ENCODE measurements at places on chromosomes 5 and 9.

DNA sequence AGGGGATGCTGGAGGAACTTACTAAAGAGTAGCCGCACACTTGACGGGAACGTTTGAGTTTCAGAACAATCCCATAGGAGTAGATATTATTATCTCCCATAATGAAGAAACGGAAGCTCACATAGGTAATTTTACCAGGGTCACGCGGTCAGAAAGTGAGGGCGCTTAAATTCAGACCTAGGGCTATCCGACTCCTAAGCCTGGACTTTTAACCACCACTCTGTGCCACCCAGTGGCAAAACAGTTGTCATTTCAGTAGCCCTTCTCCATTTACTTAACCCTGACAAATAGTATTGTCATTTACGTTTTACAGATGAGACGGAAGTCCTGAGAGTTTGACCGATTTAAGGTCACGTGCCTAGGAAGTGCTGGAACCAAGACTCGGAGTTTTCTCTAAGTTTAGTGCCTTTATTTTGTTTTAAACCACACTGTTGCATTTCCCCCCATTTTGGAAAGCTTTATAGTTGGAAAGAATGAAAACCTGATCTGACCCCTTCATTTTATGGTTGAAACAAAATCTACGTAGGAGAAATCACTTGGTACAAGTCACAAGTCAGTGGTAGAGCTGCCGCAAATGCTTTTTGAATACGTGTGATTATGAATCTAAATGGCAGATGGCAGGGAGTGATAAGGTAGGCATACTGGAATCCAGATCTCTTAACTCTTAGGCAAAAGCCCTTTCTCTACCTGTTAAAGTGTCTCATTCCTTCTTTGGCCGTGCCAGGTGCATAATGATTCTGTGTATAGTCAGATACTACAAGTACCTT, 650 bp downstream of the MRRF start:
- DNase-seq = peak; percentile 52

DNA sequence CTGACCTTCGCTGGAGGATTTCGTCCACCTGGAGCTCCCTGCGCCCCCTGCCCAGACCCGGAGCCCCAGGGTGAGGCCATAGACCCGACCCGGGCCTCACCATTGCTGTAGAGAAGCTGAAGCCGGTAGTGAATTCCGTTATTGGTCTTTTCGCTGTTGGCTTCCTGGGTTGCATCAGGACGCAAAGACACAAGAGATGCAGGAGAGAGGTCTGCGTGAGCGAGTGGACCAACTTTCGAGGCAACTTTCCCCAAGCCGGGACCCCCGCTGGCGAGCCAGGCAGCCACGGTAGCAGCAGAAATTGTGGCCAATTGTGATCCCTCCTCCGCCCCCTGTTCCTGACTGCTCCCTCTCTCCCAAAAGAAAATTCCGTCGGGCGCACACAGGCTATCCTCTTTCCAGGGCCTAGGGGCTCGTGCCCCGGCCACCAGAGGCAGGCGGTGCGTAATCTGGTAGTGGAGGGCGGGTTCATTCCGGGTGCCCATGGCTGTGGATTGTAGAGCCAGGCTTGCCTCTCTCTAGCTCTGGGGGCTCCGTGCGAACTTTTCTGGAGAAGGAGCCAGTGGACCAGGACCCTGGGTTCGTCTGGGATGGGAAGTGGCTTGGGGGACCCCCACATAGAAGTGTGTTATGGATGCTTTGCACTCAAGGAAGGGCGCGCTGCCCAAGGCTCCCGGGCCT, 3.3 kb downstream of the EBF1 start:
- DNase-seq = no peak

DNA sequence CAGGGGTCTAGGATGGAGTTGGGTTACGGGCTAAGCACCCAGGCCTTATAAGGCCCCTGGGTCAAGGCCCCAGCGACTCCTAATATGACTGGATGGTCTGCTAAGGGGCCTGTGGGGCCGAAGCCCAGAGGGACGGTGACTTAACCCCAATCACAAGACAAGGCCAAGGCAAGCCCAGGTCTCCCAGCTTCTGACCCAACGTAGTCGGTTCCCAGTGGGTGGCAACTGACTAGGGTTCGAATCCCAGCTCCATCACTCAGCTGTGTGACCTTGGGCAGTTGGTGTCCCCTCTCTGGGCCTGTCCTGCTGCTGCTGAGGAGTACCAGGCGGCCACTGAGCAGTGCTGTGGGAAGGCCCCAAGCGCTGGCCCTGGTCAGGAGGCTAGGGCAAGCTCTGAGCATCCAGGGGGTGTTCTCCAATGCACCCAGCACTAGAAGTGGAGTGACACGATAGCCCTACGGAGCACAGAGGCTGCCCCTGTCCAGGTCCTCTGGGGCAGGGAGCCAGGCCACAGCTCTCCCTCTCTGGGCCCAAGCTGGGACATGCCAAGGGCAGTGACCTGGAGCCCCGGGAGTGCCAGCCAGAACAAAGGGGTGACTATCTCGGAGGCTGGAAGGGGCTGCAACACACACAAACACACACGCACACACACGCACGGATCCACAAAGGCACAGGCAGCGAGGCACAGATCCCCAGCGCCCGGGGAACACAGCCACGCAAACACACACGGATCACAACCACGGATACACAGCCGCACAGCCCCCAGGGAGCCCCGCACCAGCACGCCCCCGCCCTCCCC, 512 bp downstream of the AK1 start:
- no peak for DNase-seq

DNA sequence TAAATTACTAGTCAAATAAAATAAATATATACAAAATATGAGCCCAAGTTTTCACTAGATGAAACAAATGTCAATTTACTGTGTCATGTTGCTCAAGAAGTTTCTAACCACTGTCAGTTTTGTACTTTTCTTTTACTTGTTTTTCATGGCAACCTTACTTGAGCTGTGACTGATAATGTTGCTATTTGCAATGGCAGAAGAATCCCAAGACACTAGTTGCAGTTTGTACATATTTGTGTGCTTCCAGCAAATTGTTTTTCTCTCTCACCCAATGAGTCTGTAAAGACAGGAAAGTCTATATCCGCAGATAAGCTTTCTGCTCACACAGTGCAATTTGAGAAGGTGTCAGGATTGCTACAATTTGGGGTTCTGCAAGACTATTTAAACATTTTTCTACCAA, 338.6 kb upstream of the PCSK5 start:
- DNase-seq = no peak

GRCh38 chr5:63152871-63153270, 574.3 kb downstream of the LRRC70 start:
- DNase-seq = no peak

GRCh38 chr5:138568061-138568824, 7.0 kb downstream of the HSPA9 start:
- no peak for DNase-seq

DNA sequence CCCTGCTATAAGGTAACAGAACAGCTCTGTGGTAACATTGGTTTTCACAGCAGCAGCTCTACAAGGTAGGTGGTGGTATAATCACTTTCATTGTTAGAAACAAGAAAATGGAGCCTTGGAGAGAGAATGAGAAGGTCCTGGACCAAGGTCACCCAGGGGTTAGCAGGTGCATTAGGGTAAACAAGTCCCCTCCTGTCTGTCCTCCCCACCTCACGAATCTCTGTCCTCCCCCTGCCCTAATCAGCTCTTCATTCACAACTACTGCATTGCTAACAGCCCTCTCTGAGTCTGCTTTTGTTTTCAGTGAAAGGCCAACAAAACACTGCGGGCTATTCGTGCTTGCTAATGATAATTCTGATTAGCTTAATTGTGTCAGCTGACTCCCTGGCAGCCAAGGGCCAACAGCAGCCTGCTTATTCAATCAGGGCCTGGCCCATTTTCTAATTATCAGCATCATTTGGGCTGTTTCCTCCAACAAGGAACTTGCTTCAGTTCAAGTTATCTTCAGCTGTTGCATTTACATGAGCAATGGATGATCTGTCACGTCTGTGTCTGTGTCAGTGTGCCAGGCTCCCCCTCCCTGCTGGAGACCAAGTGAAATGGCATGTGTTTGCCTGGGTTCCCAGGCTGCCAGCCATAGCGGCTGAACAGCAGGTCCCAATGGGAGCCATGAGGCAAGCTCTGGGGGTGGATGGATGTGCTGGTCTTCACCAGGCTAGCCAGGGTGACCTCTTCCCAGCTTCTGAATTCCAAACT, 56.7 kb upstream of the EQTN start:
- DNase-seq = no peak
